ENCODE measurements at places on chromosomes 3 and 15.

GRCh38 chr3:134312873-134313846 is 61.1 kb downstream of the AMOTL2 start:
- DNase-seq: no peak

DNA sequence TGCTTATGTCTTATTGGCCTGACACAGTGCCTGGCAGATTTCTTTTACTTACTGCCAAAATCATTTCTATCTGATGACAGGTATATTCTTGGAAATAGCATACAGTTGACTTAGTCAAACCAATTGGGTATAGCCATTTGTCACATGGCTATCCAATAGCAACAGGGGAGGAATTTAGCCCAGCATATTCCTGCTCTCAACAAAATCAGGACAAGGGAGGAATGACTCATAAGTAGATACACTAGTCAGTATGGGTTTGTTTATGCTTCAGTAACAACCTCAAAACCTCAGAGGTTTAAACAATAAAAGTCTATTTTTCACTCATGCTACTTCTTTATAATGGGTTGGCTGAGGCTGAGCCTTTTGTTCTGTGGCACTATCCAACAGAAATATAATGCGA is 38.0 kb upstream of the VILL start:
- no peak for DNase-seq

- no peak for DNase-seq
Observed at GRCh38 chr3:9226326-9226725, 23.1 kb downstream of the SRGAP3 start.

- DNase-seq: no peak
Observed at GRCh38 chr3:9739181-9739580, 7.6 kb downstream of the BRPF1 start.

DNA sequence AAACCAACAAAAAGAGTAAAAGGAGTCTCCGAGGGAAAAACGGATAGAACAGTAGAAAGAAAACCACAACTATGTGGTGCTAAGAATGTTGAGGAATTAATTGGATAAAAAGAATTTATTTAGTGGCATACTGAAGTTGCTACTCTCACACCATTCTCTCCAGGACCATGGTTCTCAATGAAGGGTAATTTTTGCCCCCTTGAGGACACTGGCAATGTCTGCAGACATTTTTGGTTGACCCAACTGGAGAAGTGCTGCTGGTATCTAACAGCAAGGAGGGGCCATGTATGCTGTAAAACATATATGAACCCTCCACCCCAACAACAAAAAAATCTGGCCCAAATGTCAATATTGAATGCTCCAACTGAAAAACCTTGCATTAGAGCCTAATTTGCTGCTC is 85.9 kb upstream of the CSPG5 start:
- DNase-seq: no peak

- no peak for DNase-seq
Observed at GRCh38 chr3:145780301-145780700, 380.7 kb downstream of the PLOD2 start.

- DNase-seq: no peak
Observed at GRCh38 chr15:86328658-86329057, 249.0 kb downstream of the AGBL1 start.

- no peak for DNase-seq
Observed at GRCh38 chr15:69629631-69630161, 177.1 kb downstream of the RPLP1 start.

DNA sequence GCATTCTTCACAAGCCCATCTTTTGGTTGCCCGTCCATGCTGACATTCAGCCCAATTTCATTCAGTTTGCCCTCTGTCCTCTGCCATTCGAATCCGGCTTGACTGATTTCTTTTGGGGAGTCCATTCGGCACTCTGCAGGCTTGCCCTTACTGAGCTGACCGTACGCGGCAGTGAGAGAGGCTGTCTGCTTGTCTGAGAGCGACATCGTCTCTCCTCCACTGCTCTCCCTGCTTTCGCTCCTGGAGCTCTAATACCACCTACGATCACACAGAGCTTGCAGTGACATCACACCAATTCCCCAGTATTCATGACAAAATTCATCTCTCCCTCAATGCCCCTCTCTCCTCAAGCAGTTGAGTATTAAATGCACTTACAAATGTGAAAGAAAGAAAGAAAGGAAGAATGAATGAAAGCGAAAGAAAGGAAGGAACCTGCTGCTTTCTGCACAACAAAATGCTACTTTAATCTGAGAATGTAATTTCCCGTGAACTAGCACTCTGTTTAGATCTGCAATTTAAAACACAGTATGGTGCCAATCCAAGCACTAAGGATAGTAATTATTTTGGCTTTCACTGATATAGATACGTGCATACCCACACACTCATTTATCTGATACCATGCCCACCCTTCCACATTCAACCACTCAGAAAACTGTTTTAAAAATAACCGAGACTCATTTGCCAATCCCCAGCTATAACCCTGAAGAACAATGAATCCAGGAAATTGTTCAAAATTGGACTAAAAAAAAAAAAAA is 89.5 kb downstream of the DHX30 start:
- DNase-seq: no peak

DNA sequence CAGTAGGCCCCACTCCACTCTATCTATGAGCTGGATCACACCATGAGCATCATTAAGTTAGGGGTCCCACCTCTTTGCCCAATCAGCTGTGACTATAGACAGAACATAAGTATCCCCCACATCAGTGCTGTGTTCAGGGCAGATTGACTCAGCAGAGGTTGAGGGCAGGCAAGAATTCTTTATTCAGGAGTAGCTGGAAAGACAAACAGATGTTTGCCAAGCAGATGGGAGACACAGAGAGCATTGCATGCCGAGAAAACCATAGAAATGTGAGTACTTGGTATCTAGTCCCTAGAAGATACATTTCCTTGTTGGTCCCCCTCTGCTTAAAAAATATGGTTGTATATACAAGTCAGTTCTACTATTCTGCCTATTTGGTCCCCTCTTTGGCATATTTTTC is 440.8 kb downstream of the RAP2B start:
- DNase-seq: no peak

DNA sequence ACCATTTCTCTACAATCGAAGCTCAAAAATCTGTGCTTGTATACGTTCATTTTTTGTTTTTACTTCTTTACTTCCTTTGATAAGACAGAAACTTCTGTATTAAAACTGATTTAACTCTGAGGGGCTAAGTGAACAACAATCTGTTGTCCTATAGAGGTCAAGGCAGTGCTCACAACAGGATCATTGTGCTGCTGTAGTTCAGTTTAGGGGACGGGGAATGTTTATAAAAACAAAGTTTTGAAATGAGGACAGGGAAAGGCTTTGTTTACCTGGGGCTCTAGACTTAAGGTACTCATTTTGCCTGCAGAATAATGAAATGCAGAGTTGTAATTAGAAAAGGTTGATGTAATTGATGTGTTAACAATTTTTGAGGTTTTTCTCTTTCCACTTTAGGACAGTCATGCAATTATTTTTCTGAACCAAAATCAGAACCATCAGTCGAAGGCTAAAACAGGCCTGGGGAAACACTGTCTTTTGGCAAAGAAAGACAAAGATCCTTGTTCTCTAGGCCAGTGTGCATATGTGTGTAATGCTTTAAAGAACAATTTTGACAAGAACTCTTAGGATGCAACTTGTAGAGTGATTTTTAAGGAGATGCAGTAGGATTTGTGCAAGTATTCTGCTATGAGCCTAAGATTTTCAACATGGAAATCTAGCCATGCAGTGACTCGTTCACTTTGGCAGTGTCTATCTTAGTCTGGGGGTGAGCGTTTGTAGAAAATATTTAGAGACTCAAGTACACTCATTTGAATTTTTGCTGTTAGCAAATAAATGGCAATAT is 165.2 kb downstream of the PGPEP1L start:
- no peak for DNase-seq

DNA sequence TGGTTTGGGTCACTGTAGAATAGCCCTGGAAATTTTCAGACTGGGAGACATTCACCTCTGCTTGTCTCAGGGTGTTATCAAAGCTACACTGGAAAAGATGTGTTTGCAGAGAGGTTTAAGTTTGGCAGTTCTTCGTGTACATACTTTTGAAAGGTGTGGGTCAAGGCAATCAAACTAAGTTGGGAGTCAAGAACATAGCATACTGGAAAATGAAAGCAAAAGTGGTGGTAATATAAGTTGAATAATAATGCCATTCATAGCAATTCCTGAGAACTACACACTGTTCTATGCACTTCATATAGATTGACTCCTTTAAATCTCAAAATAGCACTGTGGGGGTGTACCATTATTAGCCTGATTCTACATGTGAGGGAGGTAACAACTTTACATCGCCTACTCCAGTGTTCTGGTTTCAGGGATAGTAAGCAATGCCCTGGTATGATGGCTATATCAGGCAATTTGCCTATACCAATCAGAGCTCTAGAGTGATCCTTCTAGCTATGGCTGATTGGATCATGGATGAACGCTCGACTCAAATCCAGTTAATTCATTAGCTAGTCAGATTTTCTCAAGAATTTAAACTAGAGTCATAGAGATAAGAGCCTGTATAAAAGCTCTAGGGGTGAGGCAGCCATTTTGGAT is 44.6 kb upstream of the RASGRP1 start:
- DNase-seq: no peak

DNA sequence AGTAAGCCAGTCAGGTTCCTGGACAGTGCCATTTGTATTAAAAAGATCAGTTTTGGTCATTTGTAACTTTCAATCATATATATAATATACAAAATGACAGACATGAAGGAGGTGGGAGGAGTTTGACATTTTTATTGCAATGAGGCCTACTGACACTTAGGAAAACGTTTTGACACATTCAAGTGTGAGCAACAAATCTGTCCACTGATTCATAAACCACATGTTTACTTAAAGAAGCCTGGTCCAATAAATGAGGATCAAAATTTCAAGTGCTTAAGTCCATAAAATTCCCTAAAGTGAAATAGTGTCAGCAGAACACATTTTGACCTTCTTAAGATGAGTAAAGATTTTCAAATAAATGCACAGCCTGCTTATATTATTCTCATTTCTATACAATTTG is 137.3 kb downstream of the MECOM start:
- no peak for DNase-seq

DNA sequence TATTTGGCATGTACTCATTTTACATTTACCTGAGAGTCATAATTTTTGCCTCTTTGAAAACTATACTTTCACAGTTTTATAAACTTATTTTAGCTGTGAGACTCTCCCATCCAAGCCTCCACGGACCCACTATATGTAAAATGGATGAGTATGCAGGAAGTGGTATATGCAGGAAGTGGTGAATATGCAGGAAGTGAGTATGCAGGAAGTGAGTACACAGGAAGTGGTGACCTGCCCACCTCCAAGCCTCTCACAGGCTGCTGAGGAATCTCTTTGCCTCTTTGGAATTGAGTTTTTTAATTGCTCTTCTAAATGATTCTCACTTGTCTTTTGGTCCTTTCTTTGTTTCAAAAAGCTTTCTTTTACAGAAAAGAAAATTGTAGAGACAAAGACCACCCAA is 85.2 kb downstream of the KBTBD8 start:
- no peak for DNase-seq

DNA sequence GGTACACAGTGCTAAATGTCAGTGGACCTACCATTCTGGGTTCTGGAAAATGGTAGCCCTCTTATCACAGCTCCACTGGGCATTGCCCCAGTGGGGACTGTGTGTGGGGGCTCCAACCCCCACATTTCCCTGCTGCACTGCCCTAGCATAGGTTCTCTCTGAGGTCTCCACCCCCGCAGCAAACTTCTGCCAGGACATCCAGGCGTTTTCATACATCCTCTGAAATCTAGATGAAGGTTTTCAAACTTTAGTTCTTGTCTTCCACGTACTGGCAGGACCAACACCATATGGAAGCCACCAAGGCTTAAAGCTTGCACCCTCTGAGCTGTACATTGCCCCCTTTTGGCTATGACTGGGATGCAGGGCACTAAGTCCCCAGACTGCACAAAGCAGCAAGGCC is 788.2 kb upstream of the ALCAM start:
- DNase-seq: no peak

- peak; percentile 36 for DNase-seq
Observed at GRCh38 chr3:120145542-120146285, 51.5 kb upstream of the GSK3B start.

DNA sequence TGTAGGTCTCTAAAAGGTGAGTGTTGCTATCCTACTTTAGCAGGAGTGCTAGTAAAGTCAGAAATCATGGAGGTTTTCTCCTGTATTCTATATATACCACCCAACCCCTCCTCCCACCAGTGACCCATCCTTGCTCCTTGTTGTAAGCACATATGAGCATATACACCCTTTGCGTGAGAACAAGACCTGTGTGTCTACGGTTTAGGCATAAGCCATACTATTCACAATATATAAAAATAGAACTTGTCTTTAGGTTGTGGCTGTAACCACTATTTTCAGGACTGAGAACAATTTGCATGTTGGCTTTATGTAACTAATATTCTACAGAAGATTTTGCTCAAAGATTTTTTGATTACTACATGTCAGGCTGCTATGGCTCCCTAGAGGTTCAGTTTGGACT is 59.1 kb upstream of the TOP2B start:
- peak; percentile 16 for DNase-seq

- no peak for DNase-seq
Observed at GRCh38 chr3:195085356-195086130, 185.4 kb downstream of the XXYLT1 start.

DNA sequence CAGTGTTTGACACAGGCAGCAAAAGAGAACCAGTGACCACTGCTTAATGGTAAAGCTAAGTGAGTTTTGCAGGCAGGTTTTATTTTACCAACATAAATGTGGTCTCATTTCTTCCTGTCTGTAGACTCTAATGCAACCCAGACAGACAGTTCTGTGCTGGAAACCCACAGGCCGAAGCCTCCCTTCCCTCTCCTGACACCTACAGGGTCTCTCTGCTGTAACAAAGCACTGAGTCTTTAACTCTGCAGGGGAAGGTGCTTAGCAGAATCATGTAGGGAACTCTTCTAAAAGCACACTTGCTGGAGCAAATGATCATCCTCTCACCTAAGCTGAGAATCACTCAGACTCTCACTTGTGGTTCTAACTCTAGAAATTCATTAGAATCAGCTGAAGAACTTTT is 200.3 kb downstream of the KBTBD8 start:
- DNase-seq: no peak

- DNase-seq: no peak
Observed at GRCh38 chr3:75042941-75043340, 428.5 kb upstream of the CNTN3 start.

DNA sequence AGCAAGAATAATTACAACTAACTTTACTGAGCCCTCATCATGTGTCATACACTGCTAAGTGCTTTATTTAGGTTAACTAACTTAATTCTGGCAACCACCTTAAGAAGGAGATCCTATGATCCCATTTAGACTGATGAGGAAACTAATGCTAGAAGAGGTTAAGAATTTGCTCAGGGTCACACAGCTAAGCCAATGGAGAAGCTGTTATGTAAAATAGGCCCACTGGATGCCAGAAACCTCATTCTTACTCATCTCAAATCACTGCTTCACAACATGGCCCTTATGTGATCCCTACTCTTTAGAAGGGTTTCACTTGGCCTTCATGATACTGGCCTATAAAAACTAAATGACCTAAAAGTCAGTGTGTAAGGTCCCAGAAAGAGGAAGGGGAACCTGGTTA is 41.2 kb downstream of the IMPG2 start:
- no peak for DNase-seq
